ENCODE measurements at places on chromosomes 1 and 21.

DNA sequence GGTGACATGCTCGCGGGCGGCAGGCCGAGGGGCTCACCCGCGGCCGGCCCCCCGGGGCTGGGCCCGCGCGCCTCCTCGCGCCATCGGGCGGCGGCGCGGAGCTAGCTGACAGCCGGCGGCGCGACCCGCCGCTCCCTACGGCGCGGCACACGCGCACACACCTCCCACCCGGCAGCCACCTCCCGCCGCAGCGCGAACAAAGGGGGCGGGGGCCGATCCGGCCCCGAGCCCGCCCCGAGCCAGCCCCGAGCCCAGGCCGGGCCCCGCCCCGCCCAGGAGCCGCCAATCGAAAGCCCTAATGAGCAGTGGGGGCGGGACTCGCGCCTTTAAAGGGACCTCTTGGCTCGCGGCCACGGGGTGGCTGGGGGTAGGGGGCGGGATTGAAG, at the start of gene KIF21B:
KIF21B (minus strand) TSS at position 198 of the 386 bp plus-strand sequence. CDS start 331 bp downstream, outside the sequence.
- DNase-seq: peak; percentile 82

DNA sequence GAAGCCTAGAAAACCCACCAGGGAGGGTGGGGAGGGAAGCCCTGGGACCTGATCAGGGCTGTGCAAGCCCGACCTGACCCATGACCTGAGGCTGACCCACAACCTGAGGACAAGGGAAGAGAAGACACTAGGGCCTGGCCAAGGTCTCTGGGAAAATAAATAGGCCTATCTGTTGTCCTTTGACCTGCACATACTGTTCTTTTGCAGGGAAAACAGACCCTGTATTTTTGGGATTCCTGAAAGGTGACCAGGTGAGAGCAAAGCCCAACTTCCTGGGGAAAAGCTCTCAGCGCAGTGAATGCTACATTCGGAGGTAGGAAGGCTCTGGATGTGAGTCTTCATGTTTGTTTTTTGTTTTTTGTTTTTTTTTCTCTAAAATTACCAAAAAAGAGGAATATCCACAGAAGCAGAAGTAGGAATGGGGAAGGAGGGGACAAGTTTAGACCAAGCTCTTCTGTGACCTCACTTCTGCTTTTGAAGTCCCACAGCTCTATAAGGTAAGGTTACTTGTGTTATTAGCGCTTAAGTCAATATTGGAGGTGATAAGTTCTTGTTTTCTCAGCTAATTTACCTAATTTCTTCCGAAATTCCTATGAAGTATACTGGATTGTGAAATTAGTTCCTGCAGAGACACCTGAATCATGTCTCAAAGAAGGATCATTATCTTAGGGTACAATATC, 26.2 kb upstream of the LYST start:
- DNase-seq: no peak

- no peak for DNase-seq
Observed at GRCh38 chr1:114758256-114758832, 560 bp upstream of the CSDE1 start.

GRCh38 chr1:14180738-14181137, 417.7 kb upstream of the KAZN start:
- no peak for DNase-seq

DNA sequence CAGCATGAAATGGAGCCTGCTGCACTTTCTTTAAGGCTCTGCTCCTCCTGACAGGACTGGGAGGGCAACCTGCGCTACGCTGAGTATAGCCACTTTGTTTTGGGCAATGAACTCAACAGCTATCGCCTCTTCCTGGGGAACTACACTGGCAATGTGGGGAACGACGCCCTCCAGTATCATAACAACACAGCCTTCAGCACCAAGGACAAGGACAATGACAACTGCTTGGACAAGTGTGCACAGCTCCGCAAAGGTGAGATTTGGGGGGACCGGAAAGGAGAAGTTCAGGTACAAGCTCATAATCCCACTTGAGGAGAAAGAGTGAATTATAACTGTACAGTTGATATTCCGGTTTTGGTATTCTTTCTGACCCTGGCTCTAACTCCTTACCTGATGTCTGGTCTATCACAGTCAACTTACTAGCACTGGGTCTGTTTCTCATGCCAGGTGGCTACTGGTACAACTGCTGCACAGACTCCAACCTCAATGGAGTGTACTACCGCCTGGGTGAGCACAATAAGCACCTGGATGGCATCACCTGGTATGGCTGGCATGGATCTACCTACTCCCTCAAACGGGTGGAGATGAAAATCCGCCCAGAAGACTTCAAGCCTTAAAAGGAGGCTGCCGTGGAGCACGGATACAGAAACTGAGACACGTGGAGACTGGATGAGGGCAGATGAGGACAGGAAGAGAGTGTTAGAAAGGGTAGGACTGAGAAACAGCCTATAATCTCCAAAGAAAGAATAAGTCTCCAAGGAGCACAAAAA, 5.4 kb downstream of the ANGPTL7 start:
- no peak for DNase-seq

DNA sequence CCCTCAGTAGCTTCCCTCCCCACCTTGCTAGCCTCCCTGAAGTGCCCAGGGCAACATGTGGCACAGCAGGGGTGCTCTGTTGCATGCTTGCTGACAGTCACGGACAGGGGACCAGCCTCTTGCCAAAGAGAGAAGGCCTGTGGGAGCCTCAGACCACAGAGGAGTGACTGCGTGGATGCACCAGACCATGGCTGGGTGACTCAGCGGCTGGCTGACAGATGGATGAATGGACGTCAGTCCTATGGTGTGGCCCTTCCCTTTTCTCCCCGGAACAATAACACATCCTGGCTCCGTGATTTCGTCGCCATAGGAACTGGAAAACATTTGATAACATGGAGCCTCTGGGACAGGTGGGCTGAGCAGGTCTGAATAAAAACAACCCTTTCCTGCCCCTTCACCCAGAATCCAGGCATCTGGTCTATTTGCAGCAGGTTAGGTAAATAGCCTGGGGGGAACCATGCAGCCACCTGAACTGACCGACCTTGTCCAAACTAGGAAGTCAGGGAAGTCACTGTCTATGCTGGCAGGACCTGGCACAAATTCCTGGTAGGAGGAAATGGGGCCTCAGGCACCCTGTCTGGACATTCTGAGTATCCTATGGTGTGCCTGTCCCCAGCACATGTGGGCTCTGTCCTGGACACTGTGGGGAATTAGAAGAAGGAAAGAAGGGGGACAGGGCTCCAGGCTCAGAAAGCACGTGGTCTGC, 53.3 kb downstream of the NENF start:
- DNase-seq: no peak

- DNase-seq: no peak
Observed at GRCh38 chr1:31376375-31377134, 3.7 kb upstream of the FABP3 start.

DNA sequence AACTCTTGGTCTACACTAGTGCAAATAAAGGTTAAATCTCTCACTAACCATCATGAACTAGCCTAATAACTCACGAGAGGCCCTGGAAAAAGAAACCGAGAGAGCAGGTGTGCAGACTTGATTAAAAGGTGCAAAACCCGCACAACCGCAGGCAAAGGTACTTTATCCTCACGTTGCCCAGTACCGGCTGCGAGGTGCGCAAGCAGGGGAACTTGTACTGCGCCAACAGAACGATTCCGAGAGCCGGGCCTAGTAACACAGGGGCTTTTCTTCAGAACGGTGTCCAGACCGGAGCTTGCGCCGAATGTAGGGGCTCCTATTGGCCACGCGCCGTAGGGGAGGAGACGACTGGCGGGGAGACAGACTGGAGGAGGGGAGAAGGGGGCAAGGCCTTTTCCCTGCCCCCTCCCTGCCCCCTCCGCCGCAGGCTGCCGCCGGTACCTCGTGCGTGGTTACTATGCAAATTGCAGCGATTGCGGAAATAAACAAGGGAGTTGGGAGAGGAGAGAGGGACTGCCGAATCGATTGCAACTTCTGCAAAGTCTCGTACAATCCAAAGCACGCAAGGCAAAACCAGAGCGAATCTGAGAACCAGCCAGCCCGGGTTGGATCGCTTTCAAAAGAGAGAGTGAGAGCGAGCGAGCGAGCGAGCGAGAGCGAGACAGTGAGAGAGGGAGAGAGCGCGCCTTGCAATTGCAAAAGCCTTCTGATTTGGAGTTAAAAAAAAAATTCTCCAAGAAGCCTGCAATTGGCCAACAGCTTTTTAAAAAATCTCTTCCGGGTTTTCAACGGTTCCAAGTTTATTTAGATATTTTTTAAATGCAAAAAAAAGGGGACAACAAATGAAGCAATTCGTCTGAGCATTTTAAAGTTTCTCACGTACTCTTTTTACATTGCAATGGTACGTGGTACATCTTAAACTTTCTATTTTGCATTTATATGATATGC, 5.4 kb upstream of the NFIA start:
- DNase-seq: no peak

- DNase-seq: no peak
Observed at GRCh38 chr1:216437603-216438002, 14.4 kb upstream of the USH2A start.

GRCh38 chr1:204818998-204819397, 51.7 kb upstream of the NFASC start:
- DNase-seq: no peak

DNA sequence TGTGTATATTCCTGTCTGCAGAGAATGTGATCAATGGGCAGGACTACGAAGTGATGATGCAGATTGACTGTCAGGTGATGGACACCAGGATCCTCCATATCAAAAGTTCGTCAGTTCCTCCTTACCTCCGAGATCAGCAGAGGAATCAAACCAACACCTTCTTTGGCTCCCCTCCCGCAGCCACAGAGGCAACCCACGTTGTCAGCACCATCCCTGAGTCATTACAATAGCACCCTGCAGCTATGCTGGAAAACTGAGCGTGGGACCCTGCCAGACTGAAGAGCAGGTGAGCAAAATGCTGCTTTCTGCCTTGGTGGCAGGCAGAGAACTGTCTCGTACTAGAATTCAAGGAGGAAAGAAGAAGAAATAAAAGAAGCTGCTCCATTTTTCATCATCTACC, 65.2 kb downstream of the OLFML2B start:
- DNase-seq: no peak

DNA sequence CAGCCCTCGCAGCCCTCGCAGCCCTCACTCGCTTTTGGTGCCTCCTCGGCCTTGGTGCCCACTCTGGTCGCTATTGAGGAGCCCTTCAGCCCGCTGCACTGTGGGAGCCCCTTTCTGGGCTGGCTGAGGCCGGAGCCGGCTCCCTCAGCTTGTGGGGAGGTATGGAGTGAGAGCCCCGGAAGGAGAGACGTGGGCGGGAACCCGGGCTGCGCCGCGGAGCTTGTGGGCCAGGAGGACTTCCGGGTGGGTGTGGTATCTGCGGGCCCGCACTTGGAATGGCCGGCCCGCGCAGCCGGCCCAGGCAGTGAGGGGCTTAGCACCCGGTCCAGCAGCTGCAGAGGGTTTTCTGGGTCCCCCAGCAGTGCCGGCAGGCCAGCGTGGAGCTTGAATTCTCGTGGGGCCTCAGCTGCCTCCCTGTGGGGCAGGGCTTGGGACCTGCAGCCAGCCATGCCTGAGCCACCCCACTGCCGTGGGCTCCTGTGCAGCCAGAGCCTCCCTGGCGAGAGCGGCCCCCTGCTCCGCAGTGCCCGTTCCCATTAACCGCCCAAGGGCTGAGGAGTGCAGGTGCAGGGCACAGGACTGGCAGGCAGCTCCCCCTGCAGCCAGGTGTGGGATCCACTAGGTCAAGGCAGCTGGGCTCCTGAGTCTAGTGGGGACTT, 9.9 kb upstream of the CFHR2 start:
- no peak for DNase-seq

- no peak for DNase-seq
Observed at GRCh38 chr1:9065213-9065751, 4.2 kb downstream of the SLC2A5 start.

GRCh38 chr1:217717959-217718358, 86.8 kb downstream of the SPATA17 start:
- DNase-seq: no peak

DNA sequence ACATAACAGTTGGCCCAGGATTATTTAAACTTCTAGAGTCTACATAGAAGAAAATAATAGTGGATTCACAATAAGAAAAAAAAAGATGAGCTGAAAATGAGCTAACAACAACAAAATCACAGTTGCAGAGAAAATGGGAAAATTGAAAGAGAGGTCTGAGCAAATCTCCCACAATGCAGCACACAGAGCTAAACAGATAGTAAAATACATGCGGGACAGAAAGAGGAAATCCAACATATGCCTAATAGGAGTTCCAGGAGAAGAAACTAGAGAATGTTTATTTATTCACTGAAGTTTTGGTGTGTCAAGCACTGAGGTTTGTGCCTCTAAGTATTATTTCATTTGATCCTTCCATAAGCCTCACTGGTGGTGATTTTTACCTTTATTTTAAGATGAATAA, 45.5 kb upstream of the CACHD1 start:
- no peak for DNase-seq

- no peak for DNase-seq
Observed at GRCh38 chr1:162329826-162330225, 46.8 kb downstream of the SPATA46 start.

- DNase-seq: no peak
Observed at GRCh38 chr1:50968821-50969610, 1.0 kb upstream of the CDKN2C start.

GRCh38 chr1:220761688-220762427, 13.7 kb downstream of the MTARC2 start:
- DNase-seq: no peak

GRCh38 chr1:101371259-101371658, 134.4 kb downstream of the S1PR1 start:
- DNase-seq: no peak

DNA sequence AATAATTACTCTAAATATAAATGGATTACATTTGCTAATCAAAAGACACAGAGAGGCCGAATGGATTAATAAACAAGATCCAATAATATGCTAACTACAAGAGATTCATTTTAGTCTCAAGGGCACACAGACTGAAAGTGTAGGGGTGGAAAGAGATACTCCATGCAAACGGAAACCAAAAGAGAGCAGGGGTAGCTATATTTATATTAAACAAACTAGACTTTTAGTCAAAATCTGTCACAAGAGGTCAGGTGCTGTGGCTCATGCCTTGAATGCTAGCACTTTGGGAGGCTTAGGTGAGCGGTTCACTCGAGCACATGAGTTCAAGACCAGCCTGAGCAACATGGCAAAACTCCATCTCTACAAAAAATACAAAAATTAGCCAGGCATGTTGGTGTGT, 33.6 kb upstream of the DISP1 start:
- DNase-seq: no peak

GRCh38 chr1:24776821-24777220, 31.6 kb downstream of the CLIC4 start:
- no peak for DNase-seq

DNA sequence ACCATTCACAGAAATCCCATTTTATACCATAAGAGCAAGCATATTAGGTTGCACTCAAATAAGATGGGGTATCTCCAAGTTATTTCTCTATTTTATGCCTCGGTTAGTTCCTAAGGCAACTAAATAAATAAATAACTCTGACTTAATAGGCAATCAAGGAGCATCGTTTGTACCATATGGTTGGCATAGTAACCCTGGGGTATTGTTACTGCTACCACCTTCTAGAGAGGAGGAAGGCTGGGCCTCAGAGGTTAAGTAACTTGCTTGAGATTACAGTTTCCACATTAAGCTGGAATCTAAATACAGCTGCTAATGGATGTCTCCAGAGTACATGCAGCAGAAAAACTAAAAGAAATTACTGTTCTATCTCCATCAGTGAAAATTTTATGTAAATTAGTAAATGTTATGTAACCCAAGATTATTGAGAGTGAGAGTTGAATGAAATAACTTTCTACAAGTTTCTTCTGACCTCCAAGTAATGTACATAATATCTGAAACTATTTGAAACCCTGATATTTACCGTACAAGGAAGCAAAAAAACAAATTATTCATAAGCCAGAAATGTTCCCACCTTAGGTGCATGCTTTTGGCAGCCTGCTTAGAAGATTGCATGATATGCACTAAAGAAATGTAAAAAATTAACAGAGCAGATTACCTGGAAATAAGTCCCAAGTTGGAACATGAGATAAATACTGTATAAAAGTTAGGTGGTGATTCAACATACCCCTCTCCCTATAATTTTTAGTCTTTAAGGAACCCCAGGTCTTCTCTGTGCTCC, 127.0 kb downstream of the CRB1 start:
- DNase-seq: no peak

Measured in stimulated activated CD4-positive, alpha-beta T cell treated with anti-CD3 and anti-CD28 coated beads, Interleukin-1b, Interleukin-23, amount 100 ng/mL, for 1 hour (primary cell).